NCI-H446 (cell line): ENCODE measurements at places on chromosomes 16 and 17.

- no peak for DNase-seq
Measured at GRCh38 chr17:77235370-77235941, 94.7 kb downstream of the SEC14L1 start.

DNA sequence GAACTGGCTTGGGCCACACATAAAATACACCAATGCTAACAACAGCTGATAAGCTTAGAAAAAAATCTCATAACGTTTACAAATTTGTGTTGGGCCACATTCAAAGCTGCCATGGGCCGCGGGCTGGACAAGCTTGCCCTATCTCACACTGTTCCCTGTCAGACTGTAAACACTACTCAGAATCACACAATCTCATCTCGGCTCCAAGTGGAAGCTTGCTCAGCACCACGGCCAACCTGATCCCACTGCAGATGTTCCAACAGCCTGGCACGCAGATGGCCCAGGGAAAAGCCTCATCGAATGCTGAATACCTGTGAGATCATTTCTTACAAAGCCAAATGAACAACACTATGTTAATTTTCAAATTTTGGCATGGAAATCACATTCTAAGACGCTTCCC lies 125.8 kb downstream of the ANKRD11 start:
- no peak for DNase-seq

GRCh38 chr16:53782148-53782547 lies 78.2 kb downstream of the FTO start:
- no peak for DNase-seq

- no peak for DNase-seq
Measured at GRCh38 chr17:13619462-13619861, 17.7 kb upstream of the HS3ST3A1 start.

DNA sequence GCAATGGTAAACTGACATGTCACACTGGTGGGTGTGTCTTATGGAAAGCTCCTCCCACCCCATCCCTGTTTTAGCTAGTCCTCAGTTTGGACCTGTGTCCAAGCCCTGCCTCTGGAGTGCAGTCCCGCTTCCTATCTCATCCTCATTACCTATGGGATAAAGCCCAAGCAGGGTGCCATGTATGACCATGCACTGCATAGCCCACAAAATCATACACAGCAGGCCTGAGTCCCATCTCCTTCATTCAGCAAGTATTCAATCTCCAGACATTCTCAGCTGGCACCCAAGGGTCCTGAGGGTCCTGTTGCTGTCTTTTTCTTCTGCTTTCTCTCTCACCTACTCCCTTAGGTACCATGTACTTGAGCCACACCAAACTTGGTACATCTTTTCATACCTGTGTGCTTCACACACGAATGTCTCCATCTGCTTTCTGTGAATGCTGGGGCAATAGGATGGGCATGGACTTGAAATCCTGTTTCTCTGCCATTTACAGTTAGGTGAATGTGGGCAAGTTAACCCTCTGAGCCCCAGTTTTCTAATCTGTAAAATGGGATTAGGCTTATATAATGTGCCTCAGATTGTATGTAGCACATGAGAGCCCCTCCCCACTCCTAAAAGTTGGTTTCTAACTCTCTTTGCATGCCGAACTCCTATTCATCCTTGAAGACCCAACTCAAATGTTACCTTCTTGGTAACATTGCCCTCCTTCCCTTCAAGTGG lies 28.5 kb downstream of the TNS4 start:
- no peak for DNase-seq

GRCh38 chr17:42672038-42672437 lies 4.8 kb downstream of the PLEKHH3 start:
- no peak for DNase-seq

DNA sequence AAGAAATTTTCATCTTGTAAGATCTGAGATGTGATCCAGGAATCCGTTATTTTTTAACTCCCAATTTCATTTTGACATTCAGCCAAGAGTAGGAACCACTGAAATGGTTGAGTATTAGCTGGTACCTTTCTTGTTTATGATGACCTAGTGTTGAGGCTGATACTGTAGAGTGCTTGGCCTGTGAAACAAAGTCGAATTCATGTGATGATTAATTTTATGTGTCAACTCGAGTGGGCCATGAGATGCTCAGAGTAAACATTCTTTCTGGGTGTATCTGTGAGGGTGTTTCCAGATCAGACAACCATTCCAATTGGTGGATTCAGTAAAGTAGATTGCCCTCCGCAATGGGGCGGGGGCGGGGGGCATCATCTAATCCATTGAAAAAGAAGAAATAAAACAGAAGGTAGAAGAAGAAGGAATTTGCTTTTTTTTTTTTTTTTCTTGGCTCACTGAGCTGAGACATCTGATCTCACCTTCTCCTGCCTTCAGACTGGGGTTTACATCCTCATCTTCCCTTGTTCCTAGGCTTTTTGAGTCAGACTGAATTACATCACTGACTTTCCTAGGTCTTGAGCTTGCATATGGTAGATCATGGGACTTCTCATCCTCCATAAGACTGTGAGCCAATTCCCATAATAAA lies 264.6 kb upstream of the KCNJ16 start:
- no peak for DNase-seq

DNA sequence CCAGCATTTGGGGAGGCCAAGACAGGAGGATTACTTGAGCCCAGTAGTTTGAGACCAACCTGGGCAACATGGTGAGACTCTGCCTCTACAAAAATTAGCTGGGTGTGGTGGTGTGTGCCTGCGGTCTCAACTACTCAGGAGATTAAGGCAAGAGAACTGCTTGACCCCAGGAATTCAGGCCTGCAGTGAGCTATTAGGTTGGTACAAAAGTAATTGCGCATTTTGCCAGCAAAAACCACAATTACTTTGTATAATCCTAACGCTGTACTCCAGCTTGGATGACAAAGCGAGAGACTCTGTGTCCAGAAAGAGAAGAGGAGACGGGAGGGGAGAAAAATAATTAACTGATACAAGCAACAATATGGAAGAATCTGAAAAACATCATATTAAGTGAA lies 32.7 kb downstream of the YWHAE start:
- DNase-seq: no peak
